ENCODE measurements at places on chromosomes 2 and 18.
A peak's percentile ranks its signal among the peaks of the same experiment; 100 is the strongest.

- no peak for DNase-seq
Measured at GRCh38 chr18:55695091-55695490, 107.1 kb upstream of the TCF4 start.

DNA sequence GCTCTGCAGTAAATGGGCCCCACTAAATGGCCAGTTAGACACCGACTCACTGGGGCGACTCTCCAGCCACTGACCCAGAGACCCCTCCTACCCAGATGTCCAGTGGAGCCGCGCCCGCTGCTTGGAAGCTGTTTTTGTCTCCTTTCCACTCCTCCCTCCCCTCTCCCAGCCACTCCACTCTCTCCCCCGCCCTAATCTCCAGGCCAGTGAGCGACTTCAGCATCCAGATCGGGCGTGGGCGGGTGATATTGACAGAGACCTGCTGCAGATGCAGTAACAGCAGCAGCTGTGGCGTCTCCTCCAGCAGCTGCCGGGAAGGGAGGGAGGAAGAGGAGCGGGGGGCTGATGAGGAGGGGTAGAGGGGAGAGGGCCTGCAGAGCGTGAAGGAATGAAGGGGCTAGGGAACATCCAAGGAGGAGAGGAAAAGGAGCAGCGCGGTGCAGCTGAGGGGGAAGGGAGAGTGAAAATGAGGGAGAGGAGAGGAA, at the start of gene SCN7A:
TSS of gene SCN7A (minus strand) at position 110 of the 485 bp plus-strand sequence. CDS start 16,553 bp downstream, outside the sequence.
- peak; percentile 5 for DNase-seq

DNA sequence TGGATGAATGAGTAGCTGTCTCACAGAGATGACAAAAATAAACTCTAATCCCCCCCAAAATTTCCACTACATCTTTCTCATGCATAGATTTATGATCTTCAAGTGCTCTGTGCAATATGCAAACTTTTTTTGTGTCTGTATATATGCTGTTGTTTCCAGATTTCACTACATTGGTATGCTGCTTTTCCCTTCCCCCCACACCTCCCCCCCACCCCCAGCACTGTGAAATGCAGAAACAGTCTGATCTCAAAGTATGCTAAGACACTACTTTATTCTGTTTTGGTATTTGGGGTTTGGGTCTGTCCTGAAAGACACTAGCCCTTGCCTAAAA, 524 bp upstream of the KLHL14 start:
- no peak for DNase-seq

GRCh38 chr18:11847811-11848210, 3.4 kb upstream of the CHMP1B start:
- DNase-seq, result no peak

- no peak for DNase-seq
Measured at GRCh38 chr2:180670302-180671003, 310.0 kb upstream of the UBE2E3 start.

GRCh38 chr2:158315803-158316414, 140.6 kb downstream of the CCDC148 start:
- no peak for DNase-seq

- no peak for DNase-seq
Measured at GRCh38 chr2:70716951-70717350, 51.0 kb downstream of the ADD2 start.

GRCh38 chr2:73776381-73776780, 3.5 kb downstream of the DUSP11 start:
- no peak for DNase-seq

GRCh38 chr2:73926493-73927327, at the start of gene DGUOK:
TSS of gene DGUOK (plus strand) at chr2:73926880. CDS start at chr2:73926911, 31 bp downstream.
- DNase-seq, result peak; percentile 100

GRCh38 chr2:42554392-42554791, 14.0 kb upstream of the MTA3 start:
- DNase-seq, result no peak

GRCh38 chr2:102114290-102114721, 28.2 kb upstream of the IL1R1 start:
- peak; percentile 90 for DNase-seq

All from fibroblast of the aortic adventitia (primary cell).